ENCODE measurements at places on chromosomes 2 and 18.

DNA sequence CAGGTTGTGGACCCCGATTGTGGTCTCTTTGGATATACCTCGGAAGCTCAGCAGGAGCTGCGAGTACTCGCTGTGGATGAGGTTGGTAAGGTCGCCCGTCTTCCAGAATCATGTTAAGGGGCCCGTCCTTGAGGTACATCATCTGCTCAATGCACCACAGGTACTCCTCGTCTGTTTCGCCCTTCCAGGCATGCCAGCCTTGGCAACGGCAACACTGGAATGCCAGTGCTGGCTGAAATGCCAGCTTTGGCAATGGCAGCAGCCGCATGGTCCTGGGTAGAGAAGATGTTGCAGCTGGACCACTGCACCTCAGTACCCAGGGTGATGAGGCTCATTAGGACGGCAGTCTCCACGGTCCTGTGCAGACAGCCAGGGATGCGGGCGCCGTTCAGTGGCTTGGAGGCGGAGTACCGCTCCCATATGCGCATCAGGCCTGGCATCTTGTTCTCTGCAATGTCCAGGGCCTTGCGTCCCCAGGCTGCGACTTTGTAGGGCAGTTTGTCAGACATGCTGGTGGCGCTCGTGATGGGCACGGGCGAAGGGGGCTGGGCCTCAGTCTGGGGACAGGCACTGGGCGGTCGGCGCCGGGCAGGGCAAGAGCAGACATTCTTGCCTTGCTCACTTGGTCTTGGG lies 122.2 kb upstream of the NXPH2 start:
- no peak for DNase-seq

GRCh38 chr2:151238527-151239487 lies 22.9 kb downstream of the RBM43 start:
- DNase-seq = no peak

DNA sequence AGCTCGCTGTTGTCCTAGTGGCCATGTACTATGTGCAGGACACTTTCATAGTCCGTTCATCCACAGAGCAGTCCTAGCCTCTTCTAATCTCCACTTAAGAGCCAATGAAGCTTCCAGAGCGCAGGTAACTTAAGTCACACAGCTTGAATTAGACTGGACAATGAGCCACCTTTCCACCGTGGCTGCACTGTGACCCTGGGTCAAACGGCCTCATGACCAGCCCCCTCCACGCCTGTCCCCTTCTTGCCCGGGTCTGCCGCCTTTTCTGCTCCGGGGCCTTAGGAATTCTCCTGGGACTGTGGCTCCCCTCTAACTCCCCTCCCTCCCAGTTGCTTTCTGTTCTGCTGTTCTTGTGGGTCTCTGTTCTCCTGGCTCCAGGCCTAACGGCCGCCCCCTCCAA lies 8.4 kb upstream of the PRKCE start:
- no peak for DNase-seq

DNA sequence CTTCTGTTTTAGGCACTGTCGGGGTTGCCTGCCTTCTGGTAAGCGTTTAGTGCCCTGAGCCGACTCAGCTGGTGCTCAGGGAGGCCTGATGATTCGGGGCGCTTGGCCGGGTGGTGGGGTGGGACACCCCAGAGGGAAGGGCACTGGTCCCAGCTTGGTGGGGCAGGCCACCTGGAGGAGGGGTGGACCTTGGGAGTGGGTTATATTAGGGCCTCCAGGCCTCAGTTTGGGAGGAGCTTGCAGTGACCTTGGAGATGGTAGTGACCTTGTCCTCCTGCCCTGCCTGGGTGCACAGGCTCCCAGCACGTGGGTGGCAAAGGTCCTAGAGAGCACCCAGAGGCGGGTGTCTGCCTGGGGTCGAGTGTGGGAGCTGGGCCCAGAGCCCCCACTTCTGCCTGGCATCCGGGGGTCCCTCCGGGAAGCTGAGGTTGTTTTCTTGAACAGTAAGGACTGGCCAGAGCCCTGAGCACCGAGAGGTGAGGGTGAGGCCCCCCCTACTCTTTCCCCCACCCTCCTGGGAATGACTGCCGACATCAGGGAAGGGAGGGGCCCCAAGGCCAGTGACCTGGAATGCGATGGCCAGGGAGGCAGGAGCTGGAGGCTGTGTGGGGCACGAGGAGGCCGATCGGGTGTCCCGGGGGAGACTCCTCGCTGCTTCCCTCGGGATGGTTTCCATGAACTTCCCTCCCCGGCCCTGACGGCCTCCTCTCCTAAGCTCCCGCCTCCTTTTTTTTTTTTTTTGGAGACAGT lies 61.3 kb downstream of the HPCAL1 start:
- DNase-seq = no peak

GRCh38 chr2:239870863-239871262 lies 154.3 kb downstream of the NDUFA10 start:
- DNase-seq = no peak

DNA sequence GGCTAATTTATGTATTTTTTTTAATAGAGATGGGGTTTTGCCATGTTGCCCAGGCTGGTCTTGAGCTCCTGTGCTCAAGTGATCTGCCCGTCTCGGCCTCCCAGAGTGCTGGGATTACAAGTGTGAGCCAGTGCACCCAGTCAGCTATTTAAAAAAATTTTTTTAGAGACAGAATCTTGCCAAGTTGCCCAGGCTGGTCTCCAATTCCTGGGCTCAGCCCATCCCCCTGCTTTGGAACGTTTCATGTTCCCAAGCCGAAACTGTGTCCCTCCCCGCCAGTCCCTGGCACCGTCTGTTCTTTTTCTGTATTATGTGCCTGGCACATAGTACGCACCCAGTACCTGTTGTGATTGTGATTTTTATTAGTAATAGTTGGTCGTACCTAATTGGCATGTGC lies 63.1 kb upstream of the MGAT5 start:
- DNase-seq = no peak

GRCh38 chr2:125839945-125840344 lies 816.0 kb upstream of the GYPC start:
- no peak for DNase-seq

DNA sequence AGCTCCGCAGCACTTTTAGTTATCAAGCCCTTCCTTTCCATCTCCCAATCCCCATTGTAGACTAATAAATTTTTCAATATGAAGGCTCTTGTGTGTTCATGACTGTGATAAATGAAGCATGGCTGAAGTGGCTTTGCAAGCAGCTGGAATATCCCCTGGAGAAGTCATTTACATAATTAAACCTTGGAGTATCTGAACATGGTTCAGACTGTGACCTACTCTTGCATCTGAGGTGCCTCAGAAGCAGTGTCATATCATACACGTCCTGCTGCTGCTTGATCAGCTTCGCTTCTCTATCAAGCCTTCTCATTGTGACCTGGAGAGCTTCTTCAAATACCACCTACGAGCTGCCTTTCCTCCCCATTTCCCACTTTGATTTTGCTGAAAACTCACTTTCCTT lies 48.4 kb upstream of the ZNF397 start:
- no peak for DNase-seq

- no peak for DNase-seq
Observed at GRCh38 chr18:72986103-72986502, 118.3 kb upstream of the NETO1 start.

DNA sequence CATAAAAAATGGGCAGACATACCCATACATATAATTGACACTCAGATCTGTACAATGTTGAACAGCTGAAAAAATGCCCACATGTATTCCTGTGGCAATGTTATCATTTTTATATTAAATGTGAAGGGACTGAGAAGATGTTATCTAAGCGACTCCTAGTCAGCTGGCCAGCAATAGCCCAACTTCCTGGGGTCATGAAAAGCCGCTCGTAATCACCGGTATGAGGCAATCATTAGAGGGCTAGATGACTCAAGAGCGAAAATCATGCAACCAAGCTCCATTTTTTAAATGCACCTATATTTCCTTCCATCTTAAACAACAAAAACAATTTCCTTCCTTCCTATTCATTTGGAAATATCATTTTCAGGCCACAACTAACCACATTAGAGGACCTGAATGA lies 274.6 kb upstream of the CCDC68 start:
- no peak for DNase-seq

GRCh38 chr18:43934781-43935471 lies 657.6 kb upstream of the SYT4 start:
- no peak for DNase-seq

DNA sequence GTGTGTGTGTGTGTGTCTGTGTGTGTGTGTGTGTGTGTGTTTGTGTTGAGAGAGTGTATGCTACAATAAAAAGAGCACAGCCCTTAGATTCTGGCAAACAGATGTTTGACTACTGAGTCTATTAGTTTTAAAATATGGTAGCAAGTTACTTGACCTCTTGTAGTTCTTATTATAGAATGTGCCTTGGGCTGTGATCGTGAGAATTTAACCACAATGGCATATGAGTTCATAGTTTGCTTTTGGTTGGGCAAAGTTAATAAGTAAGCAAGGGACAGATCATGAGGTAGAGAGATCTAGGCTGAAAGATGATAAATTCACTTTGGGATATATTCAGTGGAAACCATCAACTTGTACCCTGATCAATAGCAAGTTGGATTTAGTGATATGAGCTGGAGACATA lies 334.3 kb upstream of the VWC2L start:
- DNase-seq = no peak

DNA sequence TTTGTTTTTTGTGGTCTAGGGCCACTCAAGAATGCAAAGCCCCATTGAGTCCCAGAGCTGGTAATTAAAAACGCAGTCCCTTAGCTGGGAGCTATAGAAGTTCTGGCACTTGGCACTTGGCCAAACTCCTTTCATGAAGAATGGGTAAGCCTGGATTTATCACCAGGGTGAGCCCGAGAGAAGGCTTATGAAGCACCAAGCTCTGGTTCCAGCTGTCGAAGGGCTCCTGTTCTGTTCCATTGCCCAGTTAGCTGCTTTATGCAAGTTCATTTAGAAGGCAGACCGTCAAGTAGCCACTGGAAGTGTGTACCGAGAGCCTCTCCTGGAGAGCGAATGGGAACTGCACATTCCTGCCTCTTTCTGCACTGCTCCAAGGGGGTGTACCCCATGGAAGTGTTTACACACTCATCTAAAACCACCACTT lies 14.2 kb downstream of the ECEL1 start:
- no peak for DNase-seq

- DNase-seq = no peak
Observed at GRCh38 chr18:48019557-48020325, 89.3 kb upstream of the SMAD2 start.

DNA sequence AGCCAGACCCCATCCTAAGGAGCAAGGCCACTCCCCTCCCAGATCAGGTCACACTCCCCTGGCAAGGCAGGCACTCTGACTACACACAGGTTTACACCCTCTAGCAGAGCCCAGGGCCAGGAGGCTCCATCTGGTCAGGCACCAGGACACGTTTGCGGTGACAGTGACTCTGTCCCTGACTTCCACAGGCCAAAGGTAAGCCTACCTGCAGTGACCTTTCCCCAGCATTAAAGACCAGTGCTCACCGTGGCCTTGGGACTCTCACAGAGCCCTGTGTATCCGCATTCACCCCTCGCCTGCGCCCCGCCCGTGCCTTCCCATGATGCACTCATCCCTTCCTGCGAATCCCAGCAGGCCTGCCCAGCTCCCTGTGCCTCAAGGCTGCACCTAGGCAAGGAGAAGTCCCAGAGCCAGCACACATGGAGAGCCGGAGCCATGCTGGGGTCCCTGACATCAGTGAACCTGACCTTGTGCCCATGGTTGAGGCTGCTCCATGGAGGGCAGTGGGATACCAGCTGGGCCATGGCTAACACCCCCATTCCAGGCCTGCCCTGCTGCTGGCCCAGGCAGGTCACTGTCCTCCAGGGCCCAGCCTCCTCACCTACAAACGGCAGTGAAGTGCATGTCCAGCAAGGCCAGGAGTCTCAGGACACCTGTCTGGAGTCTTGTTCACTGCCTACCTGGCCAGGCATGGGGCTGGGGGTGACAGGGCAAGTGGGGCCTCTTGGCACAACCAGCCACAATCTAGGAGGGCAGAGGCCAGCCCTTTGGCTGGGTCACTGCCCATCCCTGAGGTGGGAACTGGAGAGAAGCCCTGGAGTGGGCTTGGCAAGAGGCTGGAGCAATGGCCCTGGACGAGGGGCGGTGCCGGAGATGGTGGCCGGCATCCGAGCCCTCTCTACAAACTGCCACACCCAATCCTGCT lies 3.0 kb downstream of the NEURL3 start:
- no peak for DNase-seq

- no peak for DNase-seq
Observed at GRCh38 chr2:65033178-65033577, 23.0 kb upstream of the CEP68 start.

GRCh38 chr2:180662941-180663471 lies 317.4 kb upstream of the UBE2E3 start:
- DNase-seq = no peak

DNA sequence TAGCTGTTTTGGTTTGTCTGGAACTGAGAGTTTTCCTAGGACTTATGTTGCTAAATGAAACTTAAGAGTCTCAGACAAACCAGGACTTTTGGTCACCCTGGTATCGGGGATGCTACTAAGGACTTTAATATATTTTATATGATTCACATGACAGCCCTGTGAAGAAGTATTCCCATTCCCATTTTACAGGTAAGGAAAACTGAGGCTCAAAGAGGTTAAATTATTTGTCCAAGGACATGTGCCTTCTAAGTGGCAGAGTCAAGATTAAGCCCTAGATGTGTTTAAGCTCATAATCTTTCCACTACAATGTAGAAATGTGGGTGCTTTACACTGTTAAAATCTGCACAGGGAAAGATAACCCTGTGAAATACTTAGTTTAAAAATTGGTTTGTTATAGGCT lies 77.7 kb upstream of the ATP5MC3 start:
- no peak for DNase-seq

- DNase-seq = no peak
Observed at GRCh38 chr2:206438196-206438724, 5.1 kb upstream of the ADAM23 start.

DNA sequence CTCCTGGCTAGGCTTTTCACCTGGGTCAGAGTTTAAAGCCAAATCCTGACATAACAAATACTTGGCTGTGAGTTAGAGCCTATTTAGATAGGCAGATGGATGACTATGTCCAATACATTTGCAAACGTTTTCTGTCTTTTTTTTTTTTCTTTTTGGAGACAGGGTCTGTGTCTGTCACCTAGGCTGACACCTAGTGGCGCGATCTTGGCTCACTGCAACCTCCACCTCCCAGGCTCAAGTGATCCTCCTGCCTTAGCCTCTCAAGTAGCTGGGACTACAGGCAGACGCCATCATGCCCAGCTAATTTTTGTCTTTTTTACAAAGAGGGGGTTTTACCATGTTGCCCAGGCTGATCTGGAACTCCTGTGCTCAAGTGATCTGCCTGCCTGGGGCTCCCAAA lies 124.8 kb downstream of the DYM start:
- no peak for DNase-seq

DNA sequence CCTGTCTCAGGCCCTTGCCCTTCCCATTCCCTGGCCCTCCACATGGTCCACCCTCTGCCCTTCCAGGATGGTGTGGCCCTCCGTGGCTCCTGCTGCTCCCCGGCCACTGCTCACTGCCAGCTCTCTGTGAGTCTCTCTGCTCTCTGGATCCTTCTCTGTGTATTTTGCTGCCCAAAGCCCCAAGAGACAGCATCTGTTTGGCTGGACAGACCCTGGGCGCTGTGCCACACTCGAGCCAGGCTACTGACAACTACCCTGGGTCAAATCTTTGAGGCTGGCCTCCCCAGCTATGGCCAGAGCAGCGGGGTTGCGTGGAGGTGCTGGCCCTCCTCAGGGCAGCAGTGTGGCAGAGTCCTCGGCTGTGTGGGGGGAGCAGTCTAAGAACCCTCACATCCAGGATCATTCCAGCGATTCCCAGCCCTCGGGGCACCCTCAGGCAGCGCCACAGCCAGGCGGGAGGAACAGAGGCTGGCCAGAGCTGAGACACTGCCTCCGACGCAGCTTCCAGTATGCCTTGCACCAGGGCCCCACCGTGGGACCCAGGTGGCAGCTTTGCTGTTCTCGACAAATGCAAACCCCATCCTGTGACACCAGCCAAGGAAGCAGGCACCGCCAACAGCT lies 139.4 kb upstream of the GLI2 start:
- DNase-seq = no peak

- DNase-seq = no peak
Observed at GRCh38 chr2:132726155-132726554, 56.1 kb upstream of the LYPD1 start.
